NCI-H1436 (cell line): ENCODE measurements at places on chromosomes 7 and 10.

DNA sequence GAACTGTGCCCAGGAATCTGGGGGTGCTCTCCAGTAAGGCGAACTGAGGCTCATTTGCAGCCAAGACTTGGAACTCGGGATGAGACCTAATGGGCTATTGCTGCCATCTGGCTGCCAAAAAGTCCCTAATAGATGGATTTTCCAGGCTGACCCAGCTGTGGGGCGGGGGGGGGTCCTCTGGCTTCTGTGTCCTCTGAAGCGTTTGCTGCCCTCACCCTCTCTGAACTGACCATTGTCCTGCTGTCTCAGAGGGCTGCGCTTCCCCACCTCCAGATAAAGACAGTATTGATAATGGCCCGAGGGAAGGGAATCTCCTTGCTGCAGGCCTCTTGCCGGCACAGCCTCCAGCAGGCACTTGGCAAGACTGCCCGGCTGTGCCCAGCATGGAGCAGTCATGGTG lies 46.6 kb downstream of the CLEC2L start:
- no peak for DNase-seq

- no peak for DNase-seq
Observed at GRCh38 chr7:27359181-27360125, 116.9 kb downstream of the EVX1 start.

GRCh38 chr7:155885167-155886155 lies 73.2 kb upstream of the SHH start:
- DNase-seq: no peak

- no peak for DNase-seq
Observed at GRCh38 chr10:109939315-109939961, 16.1 kb upstream of the XPNPEP1 start.

GRCh38 chr10:4637657-4638056 lies 188.3 kb upstream of the AKR1E2 start:
- no peak for DNase-seq

DNA sequence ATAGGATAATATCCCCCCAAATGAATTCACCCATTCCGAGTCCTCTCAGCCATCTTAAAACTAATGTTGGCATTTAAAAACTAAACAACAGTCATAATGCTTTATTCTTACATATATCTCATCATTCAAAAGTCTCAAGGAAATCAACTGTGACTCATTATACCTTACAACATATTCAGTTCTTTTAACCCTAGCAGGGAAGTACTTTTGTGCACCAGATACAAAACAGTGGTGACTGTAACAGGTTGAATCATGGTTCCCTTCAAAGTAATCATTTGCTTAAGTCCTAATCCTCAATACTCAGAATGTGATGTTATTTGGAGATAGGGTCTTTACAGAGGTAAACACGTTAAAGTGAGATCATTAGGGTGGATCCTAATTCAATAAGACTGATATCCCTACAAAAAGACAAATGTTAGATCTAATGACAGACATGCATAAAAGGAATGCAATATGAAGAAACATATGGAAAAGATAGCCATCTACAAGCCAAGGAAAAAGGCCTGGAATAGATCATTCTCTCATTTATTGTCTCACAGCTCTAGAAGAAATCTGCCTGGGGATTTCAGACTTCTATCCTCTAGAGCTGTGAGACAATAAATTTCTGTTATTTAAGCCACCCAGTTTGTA lies 42.3 kb downstream of the RELN start:
- DNase-seq: no peak

DNA sequence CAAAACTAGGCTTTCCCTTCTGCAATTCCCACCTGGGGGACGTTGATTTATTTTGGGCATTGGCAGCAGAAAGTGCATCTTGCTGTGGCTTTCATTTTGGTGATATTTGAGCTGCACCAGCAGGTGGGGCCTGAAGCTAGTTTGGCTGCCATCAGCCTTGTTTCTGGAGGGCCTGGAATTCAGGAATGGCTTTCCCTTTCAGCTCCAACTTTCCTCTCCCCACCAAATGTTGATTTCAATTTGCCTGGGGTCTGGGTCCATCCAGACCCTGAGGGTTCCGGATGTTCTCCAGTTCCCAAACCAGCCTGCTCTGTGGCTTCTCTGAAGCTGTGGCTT lies 640.4 kb downstream of the TYW1 start:
- DNase-seq: no peak

- DNase-seq: no peak
Observed at GRCh38 chr7:116188-116981, 76.0 kb upstream of the FAM20C start.

GRCh38 chr10:21689881-21690280 lies 155.8 kb downstream of the MLLT10 start:
- DNase-seq: no peak
